ENCODE measurements at places on chromosomes 7 and 10.

GRCh38 chr7:150737265-150738055 lies at the start of gene GIMAP5:
GIMAP5 (plus strand) TSS chr7:150737418; CDS start chr7:150740885, 3,467 bp downstream.
- no peak for DNase-seq

DNA sequence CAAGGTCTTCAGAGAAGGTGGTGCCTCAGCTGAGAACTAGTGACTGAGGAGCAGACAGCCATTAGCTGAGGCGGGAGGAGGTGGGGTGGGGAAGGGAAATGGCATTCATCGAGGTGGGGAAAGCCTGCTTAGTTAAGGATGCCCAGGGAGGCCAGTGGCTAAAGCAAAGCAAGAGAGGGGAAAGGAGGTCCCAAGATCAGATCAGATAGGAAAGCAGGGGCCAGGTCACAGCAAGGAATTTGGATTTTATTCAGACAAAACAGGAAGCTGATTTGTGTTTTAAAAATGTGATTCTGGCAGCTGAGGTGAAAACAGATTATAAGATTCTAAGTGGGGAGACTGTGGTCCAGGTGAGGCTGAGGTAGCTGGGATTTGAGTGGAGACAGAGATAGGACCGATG lies 45.8 kb downstream of the CNNM1 start:
- no peak for DNase-seq

- no peak for DNase-seq
Measured at GRCh38 chr7:5418285-5418582, 5.4 kb downstream of the TNRC18 start.

DNA sequence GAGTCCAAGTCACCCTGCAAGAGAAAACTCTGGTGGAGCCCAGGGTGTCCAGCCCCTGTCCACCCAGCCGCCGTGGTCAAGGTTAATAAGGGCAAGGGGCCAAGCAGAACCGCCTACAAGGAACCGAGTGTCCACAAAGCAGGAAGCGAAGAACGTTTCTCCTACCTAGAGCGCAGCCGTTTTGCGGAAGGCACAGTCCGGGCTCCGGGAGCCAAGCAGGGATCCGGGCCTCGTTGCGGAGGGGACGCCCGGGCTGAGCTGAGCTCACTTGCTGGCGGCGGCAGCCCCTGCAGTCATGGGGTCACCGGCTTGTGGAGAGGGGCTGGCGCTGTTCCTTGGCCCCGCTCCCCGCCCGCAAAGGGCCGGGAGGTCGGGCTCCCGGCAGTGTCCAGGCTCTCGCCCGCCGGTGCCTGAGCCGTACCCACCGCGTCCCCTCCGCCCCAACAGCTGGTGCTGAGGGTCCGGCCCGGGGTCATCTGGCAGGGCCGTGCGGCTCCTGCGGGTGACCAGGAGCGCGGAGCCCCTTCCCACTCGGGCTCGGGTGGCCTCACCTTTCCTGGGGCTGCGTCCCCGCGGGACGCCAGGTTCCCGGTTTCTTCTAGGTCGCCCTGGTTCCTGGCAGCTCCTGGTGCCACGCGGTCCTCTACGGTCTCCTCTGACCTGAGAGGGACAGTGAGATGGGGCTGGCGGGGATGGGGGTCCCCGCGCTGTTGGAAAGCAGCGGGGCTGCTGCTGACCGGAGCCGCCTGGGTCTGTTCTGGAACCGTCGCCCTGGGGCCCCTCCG lies 14.0 kb upstream of the ZNF273 start:
- no peak for DNase-seq

- peak; percentile 25 for DNase-seq
Measured at GRCh38 chr10:62037890-62038608, 136.6 kb downstream of the ARID5B start.

DNA sequence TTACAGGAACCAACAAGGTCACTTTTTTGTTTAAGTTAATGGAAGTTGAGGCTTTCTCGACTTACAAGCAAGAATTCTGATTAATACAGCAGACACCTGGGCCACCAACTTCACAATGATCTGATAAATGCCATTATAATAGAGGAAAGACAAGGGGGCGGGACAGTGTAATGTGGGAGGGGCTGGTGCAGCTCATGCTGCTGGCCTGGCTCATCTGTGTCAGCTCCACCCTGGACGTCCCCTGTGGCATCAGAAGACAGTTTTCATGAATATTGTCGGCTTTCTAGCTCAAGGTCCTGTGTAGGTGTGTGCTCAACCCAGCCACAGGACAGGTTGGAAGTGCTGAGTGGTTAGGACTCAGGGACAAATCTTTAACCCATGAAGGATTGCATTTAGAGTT lies 57.0 kb downstream of the MTURN start:
- no peak for DNase-seq

- DNase-seq = no peak
Measured at GRCh38 chr10:6866757-6867156, 286.7 kb upstream of the PRKCQ start.

DNA sequence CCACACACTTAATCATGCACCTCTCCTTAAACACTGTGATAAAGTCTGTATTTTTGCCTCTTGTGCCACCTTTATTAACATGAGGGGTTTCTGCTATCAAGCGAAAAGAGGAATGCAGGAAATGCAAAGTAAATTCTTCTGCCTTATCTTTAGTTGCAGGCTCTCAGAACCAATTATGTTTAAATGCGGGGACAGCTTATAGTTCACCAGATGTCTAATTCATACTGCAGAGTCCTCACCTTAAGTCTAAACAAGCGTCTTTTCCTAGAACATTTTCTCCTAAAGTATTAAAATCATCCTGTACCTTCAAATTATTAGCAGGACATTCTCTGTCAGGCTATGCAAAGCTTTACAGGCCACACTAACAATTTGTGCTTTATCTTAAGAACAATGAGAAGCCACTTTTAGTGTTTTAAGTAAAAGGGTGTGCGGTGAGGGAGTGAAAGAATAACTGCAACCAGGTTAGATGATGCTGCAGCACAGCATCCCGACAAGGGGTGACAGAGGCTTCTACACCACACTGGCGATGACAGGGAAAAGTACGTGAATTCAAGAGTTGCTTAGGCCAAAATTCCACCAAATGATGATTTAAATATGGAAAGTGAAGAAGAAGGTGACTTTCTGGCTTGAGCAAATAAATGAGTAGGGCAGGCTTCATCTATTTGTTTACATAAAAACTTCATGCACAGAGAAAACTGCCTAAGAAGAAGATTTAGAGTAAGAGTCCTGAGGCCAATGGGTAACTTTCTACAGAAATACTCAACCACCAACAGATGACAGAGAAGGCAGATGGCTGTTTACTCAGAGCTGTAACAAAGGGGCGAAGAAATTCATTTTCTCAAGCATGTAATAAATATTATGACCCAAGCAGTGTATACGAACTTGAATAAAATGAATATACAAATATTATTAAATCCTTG lies 36.0 kb downstream of the EZH2 start:
- no peak for DNase-seq

DNA sequence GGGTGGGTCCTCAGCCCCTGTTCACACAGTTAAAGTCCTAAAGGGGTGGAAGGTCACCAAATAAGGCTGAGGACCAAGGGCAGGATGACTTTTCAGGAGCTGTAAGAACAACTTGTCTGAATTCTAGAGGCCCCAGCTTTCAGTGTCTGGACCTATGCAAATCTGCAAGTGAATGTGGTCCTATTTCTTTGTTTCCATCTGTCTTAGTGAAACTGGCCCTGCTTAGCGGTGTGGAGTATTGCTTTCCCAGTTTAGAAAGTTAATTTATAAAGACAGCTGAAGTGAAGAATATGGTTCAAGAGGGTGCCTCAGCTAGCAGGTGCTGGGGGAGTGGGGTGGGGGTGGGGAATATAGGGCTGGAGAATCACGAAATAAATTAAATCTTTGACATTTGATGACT lies 40.1 kb downstream of the HHEX start:
- no peak for DNase-seq

GRCh38 chr7:29969738-29970137 lies 19.9 kb downstream of the SCRN1 start:
- DNase-seq = no peak

GRCh38 chr7:1366801-1367405 lies 92.4 kb downstream of the MICALL2 start:
- no peak for DNase-seq

- DNase-seq = no peak
Measured at GRCh38 chr7:80941208-80941758, 22.4 kb upstream of the SEMA3C start.

DNA sequence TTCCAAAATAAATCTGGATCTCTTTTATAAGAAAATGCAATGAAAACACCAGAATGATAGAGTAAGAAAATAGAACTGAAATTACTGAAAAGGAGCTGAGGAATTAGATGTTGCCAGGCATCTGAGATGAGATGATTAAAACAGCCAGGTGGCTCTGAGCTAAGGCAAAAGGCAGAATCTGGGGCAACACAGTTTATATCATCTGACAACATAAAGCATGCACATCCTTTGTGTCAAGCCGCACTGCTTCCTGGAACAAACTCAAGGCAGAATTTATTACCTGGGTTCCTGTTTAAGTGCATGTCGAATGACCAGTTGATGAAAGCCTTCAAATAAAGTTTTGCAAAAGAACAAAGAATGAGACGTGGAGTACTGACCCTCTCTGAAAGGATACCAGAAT lies 247.0 kb downstream of the SNX10 start:
- DNase-seq = no peak

DNA sequence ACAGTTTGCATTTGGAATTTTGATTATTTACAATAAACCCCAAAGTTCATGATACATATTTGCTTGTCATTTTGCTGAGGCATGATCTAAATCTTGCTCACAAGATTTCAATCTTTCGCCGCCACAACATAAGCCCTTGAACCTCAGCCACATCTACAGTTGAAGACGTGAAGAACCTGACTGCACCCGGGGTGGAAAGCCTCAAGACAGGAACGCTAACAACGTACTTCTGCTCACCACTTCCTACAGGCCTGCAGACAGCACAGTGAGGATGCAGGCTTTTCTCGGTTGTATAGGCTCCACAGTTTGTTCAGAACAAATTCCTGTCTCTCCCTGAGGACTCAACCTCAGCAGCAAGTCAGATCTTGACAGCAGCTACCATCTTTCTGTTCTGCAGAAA lies 393.8 kb upstream of the PRKCQ start:
- DNase-seq = no peak

- DNase-seq = no peak
Measured at GRCh38 chr7:3210531-3210930, 90.5 kb upstream of the SDK1 start.

DNA sequence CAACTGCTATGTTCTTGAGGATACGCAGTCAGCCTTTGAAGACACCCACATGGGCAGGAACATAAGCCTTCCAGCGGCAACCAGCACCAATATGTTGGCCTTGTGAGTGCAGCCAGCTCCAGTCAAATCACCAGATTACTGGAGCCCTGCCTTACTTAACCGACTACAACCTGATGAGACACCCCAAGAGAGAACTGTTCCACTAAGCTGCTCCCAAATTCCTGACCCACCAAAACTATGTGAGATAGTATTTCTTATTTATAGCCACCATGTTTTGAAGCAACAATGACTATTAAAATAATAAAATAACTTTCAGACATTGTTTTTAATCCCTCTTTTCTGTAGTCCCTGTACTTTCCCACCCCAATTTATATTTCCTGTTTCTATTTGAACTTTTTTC lies 179.6 kb downstream of the ADK start:
- DNase-seq = no peak

GRCh38 chr10:7311218-7311849 lies 99.5 kb downstream of the SFMBT2 start:
- no peak for DNase-seq

DNA sequence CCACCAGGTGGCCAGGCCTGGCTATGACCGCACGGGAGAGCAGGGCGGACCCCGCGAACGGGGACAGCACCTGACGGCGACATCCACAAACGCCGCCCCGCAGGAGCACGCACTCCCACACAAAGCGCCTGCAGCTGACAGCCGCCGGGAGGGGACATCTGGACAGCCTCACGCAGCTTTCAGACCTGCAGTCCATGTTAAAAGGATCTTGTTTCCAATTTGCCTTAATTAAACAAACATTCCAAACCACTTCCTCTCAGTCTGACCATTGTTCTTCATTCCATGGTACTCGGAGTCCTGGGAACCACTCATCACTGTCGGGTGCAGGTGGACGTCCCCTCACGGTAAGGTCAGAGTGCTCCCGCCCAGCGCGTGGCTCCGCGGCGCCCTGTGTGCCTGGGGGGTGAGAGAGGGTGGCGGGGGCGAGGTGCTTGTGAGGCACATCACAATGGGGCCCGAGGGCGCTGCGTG lies 5.9 kb upstream of the GPER1 start:
- no peak for DNase-seq

DNA sequence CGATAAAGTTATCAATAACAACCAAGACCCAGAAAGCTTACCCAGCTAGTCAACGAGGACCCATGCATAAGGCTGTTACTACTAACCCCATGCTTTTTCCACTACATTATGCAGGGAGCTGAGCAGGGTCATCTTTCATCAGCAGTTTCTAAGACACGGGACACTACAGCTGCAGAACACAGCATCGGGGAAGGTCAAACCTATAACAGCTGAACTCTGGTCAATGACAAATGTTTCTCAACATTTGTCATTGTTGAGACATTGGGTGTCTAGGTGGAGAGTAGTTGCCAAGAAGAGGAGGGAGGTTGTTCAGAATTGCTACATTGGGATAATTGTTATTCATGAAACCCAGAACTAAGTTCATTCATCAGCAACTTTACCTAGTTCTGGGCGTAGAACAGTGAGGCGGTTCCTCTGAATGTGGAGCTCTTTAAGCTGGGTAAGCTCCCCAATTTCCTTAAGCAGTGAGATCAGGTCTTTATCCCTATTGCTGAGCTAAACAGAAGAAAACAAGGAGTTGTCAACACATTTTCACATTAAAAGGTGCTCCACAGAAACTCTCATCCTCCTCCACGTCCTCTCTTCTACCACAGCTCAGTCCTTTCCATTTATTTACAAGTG lies 105.6 kb downstream of the ZNF22 start:
- no peak for DNase-seq

GRCh38 chr7:88132725-88133124 lies 87.1 kb downstream of the SRI start:
- no peak for DNase-seq

- DNase-seq = no peak
Measured at GRCh38 chr7:98702021-98702420, 84.9 kb downstream of the NPTX2 start.

DNA sequence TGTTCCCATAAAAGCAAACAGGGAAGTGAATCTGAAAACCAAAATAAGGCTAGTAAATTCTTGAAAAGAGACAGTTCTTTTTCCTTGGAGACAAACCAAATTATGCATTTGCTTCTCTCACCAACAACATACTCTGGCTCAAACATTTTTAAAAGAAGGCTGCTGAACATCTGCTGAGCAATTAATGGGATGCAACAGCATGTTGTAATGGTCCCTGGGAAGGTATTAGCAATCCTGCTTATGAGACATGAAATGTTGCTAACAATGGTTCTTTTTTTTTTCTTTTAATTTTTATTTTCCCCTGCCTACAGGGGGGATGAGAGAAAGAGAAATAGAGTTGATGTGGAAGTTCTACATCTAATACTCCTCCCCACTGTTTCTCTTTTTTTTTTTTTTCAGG lies 572.1 kb downstream of the SORCS1 start:
- no peak for DNase-seq

- no peak for DNase-seq
Measured at GRCh38 chr7:151088019-151088855, 2.0 kb downstream of the AGAP3 start.

Data from NCI-H1436 treated with DMSO at 0.1 percent for 48 hours (cell line).